ENCODE measurements at places on chromosomes 2 and 18.
A peak's percentile ranks its signal among the peaks of the same experiment; 100 is the strongest.

GRCh38 chr2:20687260-20687832 lies 20.4 kb downstream of the GDF7 start:
- no peak for DNase-seq

GRCh38 chr18:70142001-70142400 lies 63.5 kb downstream of the RTTN start:
- no peak for DNase-seq

DNA sequence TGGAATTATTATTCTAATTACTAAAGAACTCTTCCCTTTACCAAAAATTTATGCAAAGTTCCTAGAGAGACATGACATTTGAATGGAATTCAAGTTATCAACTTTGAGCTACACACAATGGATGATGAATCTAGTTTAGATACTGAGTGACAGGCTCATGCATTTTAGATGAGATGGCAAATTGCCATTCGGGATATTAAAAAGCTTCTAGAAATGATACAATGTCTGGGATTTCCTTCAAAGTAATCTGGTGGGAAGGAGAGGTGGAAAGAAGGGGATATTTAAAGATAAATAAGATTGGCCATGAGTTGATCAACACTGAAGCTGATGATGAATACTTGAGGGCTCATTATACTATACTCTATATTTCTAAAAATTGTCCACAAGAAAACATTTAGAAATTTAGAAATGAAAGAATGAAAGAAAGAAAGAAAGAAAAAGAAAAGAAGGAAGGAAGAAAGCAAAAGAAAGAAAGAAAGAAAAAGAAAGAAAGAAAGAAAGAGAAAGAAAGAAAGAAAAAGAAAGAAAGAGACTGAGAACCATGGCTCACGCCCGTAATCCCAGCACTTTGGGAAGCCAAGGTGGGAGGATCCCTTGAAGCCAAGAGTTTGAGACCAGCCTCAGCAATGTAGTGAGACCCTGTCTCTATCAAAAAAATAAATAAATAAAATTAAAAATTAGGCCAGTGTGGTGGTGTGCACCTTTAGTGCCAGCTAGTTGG lies 62.6 kb upstream of the NEDD4L start:
- no peak for DNase-seq

GRCh38 chr2:196131384-196131937 lies 39.9 kb downstream of the STK17B start:
- no peak for DNase-seq

DNA sequence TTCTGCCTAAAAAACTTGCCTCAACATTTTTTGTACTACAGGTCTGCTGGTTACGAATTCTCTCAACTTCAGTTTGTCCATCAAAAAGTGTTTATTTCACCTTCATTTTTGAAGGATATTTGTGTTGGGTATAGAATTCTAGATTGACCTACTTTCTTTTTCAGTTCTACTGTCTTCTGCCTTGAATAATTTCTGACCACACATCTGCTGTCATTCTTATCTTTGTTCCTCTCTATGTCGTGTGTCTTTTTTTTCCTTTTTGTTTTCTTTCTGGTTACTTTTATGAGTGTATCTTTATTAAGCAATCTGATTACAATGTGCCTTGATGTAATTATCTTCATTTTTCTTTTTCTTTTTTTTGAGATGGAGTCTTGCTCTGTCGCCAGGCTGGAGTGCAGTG lies 25.3 kb downstream of the ADCY3 start:
- no peak for DNase-seq

DNA sequence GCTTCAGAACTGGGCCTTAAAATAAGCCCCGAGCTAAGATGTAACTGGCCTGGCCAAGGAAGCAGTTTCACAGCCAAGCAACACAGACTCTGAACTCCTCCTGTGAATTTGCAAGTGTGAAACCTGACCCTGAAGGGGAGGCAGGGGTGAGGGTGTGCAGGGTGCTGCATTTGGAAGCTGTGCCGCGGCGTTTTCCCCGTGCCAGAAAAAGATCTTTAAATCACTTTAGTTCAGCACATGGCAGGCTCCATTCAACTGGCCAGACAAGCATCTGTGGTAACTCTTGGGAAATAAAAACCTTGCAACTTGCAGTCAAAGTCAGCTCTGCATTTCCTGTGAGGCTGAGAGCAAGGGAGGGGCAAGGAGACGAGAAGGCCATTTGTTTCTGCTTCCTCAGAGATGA lies 209.3 kb upstream of the SOX11 start:
- peak; percentile 81 for DNase-seq

DNA sequence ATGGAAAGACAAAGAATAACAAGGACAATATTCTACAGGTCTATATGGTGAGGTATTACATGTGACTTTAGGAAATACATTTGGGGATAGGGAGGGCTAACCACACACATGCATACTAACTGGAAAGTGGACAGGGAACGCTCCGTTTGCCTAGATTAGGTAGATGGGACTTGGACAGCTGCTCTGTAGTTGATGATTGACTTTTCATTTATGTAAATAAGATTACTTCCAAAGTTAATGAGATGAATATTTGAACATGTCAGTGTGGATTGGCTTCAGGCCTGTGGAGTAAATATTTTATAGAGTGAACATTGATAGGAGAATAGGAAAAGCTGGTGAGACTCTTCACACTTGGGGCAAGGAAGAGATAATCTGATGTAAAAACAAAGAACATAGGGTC lies 142.0 kb downstream of the NCK2 start:
- no peak for DNase-seq

GRCh38 chr2:52390651-52391050 lies 1358.7 kb upstream of the NRXN1 start:
- no peak for DNase-seq

DNA sequence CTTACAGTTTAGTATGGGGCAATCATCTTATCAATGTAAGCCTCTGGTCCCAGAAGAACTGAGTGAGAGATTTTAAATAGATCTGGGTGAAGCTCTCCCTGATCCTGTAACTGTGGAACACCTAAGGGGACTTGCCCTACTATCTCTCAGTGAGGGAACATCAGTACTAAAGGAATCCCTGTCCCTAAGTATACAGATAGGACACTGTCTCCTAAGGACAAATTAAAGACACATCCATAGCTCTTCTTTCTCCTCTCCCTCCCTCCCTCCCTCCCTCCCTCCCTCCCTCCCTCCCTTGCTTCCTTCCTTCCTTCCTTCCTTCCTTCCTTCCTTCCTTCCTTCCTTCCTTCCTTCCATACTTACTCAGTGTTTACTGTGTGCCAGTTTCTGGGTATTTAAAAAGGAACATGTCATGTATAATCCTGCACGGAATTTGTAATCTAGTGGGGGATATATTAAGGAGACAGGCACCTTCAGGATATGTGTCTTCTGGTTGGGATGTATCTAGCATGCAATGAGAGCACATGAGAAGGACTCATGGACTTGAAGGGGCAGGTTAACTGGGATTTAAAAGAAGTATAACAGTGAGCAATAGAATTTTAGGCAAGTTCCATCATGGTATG lies 222.2 kb upstream of the ATP5MC3 start:
- DNase-seq: no peak

- DNase-seq: peak; percentile 33
Observed at GRCh38 chr2:239075918-239076758, 228.3 kb downstream of the TWIST2 start.

- DNase-seq: no peak
Observed at GRCh38 chr2:161613161-161613560, 11.1 kb upstream of the SLC4A10 start.

DNA sequence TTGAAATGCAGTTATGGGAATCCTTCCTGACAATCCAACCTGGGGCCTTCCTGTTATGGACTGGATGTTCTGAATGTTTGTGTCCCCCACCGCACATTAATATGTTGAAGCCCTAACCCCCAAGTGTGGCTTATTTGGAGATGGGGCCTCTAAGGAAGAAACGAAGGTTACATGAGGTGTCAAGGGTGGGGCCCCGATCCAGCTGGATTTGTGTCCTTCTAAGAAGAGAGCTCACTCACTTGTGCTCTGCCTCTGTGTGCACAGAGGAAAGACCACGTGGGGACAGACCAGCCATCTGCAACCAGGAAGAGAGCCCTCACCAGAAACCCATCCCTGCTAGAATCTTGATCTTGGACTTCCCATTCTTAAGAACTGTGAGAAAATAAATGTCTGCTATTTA lies 44.4 kb downstream of the MAP3K19 start:
- no peak for DNase-seq

- no peak for DNase-seq
Observed at GRCh38 chr2:223720367-223720766, 117.0 kb downstream of the AP1S3 start.

DNA sequence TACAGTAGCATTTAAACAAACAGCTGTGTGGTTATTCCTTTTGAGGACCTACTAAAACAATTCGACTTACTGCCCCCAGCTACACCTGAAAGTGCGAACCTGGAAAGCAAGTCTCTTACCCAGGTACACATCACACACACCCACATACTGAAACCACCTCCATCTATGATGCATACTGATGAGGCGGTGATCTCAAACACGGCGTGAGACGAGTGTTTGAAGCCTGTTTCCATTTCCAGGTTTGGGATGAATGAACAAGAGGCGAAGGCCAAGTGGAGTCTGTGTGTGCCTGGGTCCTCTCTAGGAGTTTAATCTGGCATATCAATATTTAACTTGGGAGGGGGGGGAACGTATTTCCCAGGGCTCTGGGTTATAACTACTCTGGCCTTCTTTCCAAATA lies 1.6 kb downstream of the TMEM185B start:
- no peak for DNase-seq

DNA sequence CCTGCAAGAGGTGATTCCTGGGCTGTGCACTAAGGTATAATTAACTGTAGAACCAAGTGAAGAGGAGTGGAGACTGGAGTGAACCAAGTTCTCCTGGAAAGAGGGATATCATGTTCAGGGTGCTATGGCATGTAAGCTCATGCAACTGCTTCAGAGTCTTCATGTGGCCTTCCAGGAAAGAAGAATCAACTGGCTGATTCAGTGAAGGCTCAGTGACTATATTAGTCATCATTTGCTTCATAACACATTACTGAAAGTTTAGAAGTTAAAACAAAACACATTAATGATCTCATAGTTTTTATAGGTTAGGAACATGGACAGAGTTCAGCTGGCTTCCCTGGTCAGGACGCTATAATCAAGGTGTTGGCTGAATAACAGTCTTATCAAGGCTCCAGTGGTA lies 1200.8 kb upstream of the GYPC start:
- no peak for DNase-seq

DNA sequence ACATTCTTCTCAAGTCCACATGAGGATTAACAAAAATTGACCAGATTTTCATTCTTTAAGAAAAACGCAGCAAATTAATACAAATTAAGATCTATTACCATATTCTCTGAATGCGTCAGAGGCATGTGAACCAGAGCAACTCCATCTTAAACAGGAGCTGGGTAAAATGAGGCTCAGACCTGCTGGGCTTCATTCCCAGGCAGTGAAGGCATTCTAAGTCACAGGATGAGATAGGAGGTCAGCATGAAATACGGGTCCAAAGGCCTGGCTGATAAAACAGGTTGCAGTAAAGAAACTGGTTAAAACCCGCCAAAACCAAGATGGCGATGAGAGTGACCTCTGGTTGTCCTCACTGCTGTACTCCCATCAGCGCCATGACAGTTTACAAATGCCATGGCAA lies 217.6 kb downstream of the RDH14 start:
- DNase-seq: no peak

GRCh38 chr2:69642709-69643601 lies 584 bp downstream of the AAK1 start:
- peak; percentile 87 for DNase-seq
